ENCODE measurements at places on chromosomes 7 and 10. TPM values are rescaled to one million over a fixed set of nuclear protein-coding genes. Genes with fewer than 3 reads are reported as not detected.

GRCh38 chr7:19410691-19411090 is 265.5 kb upstream of the FERD3L start:
- H3K4me3 ChIP-seq = no peak overlapping the region
- no peaks in the 10 kb centered on the region for H3K36me3 ChIP-seq
- no peak overlapping the region for H3K27ac ChIP-seq
- no peak for DNase-seq
- H3K4me1 ChIP-seq = peaks cover 9% of the 10 kb centered on the region

- no peak overlapping the region for H3K4me3 ChIP-seq
- no peaks in the 10 kb centered on the region for H3K4me1 ChIP-seq
- H3K27ac ChIP-seq = no peak overlapping the region
- H3K27me3 ChIP-seq = peaks cover 3% of the 10 kb centered on the region
- no peaks in the 10 kb centered on the region for H3K36me3 ChIP-seq
Observed at GRCh38 chr10:955820-956217, 24.3 kb upstream of the LARP4B start.

GRCh38 chr7:43249823-43250145 is 137.3 kb downstream of the HECW1 start:
- no peaks in the 10 kb centered on the region for H3K36me3 ChIP-seq
- DNase-seq = no peak
- no peak overlapping the region for H3K27ac ChIP-seq
- no peaks in the 10 kb centered on the region for H3K27me3 ChIP-seq
- no peak overlapping the region for H3K4me3 ChIP-seq
- H3K4me1 ChIP-seq = peaks cover 9% of the 10 kb centered on the region

GRCh38 chr7:101386558-101387231 is 24.0 kb downstream of the COL26A1 start:
- H3K27ac ChIP-seq = peak overlapping the region; percentile 97
- peaks cover 47% of the 10 kb centered on the region for H3K4me1 ChIP-seq
- H3K4me3 ChIP-seq = peak overlapping the region; percentile 62
- peaks cover under 1% of the 10 kb centered on the region for H3K36me3 ChIP-seq

DNA sequence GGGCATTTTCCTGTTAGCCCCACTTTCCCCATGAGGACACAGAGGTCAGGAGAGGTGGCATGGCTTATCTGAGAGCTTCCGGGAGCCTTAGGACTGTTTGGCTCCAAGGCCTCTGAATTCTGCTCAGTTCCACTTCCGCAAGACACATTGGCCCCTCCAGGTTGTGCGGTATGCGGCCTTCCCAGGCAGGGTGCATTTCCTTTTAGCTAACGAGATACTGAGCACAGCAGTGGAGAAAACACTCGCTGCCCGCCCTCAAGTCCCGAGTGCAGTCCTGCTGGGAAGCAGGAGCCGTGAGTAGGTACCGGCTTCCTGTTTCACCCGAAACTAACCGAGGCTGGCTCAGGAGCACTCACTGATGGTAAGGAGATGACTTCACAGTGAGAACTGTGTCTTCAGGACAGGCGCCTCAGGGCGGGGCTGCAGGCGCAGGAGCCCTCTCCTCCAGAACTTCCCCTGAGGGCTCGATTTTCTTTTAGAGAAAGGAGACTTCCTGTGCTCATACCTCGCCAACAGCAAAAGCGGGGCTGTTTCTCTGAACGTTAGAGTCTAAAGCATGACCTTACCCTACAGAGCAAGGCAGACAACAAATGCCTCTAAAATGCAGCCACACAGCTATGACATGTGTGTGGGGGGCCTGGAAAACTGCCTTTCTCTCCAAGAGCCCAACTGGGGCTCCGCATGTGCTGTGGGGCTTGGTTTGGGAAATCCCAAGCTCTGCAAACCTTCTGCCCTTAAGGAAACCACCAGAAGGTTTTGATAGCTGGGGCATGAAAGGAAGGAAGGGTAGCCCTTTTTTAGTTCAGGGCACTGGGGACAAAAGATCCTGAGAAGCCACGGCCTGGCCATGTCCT is 25.9 kb downstream of the RGS10 start:
- peaks cover 2% of the 10 kb centered on the region for H3K27me3 ChIP-seq
- DNase-seq = no peak
- H3K27ac ChIP-seq = no peak overlapping the region
- peaks cover 41% of the 10 kb centered on the region for H3K4me1 ChIP-seq
- no peaks in the 10 kb centered on the region for H3K36me3 ChIP-seq

Gene SPDYE5
- total RNA-seq = not detected

DNA sequence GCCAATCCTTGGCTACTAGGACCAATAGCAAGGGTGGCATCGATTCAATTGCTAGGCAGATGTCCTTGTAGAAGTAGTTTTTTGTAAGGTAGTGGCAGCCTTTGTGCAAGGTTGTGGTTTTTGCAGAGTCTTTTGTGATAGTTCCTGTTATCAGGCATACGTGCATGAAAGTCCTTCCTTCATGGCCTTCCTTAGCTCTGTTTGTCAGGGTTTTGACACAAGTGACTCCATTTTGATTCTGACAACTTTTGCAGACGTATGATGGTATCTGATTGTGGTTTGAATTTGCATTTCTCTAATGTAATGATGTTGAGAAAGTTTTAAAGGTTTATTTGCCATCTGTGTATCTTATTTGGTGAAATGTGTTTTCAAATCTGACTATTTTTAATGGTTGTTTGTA is 71.8 kb upstream of the SYPL1 start:
- H3K27me3 ChIP-seq = no peaks in the 10 kb centered on the region
- H3K27ac ChIP-seq = no peak overlapping the region
- no peak for DNase-seq
- no peaks in the 10 kb centered on the region for H3K4me1 ChIP-seq
- H3K36me3 ChIP-seq = no peaks in the 10 kb centered on the region

DNA sequence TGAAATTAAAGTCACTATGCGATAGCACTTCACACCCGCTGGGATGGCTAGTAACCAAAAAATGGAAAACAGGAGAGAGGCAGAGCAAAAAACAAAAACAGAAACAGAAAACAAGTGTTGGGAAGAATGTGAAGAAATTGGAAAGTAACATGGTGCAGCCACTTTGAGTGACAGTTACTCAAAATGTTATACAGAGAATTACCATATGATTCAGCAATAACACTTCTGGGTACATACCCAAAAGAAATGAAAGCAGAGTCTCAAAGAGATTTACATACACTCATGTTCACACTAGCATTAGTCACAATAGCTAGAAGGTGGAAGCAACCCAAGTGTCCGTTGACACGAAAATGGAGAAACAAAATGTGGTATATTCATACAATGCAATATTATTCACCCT is 88.6 kb upstream of the KCNIP2 start:
- H3K27me3 ChIP-seq = no peaks in the 10 kb centered on the region
- H3K27ac ChIP-seq = no peak overlapping the region
- DNase-seq = no peak
- no peaks in the 10 kb centered on the region for H3K36me3 ChIP-seq
- no peak overlapping the region for H3K4me3 ChIP-seq
- peaks cover 26% of the 10 kb centered on the region for H3K4me1 ChIP-seq

DNA sequence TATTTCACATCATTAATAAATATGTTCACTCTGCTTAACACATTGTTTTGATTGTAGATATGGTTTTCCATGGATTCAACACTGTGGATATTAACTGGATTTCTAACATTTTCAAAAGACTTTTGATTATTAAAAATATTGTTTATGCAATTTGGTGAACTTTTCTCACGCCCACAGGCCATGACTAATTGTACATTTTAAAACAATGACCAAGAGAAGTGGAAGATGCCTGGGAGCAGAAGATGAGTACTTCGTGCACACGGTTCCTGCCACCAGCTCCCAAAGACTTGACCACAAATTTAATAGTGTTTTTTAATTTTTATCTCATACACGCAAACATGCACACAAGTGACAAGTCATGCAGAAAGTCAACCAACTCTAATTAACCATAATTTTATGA is 451.0 kb upstream of the ADARB2 start:
- no peak for DNase-seq
- H3K27me3 ChIP-seq = no peaks in the 10 kb centered on the region
- H3K4me3 ChIP-seq = no peak overlapping the region

GRCh38 chr7:76165106-76165972 is 36.4 kb upstream of the SRRM3 start:
- H3K27me3 ChIP-seq = no peaks in the 10 kb centered on the region
- peak overlapping the region; percentile 31 for H3K4me3 ChIP-seq
- H3K27ac ChIP-seq = peak overlapping the region; percentile 99
- H3K4me1 ChIP-seq = peaks cover 19% of the 10 kb centered on the region

DNA sequence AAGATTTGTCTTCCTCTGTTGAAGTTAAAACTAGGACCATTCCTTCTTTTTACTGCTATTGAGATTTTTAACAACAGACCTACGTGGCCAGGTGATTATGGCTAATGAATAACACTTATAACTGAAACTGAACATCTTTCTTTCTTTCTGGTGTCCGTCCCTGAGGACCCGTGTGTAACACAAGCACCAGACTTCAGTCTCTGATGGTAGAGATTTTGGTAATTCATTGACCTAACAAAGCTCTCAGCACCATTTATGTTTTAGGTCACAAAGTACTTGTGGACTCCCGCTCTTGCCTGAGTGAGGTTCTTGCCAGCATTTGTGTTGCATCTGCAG is 40.4 kb upstream of the TMEM229A start:
- peaks cover 5% of the 10 kb centered on the region for H3K4me1 ChIP-seq
- no peaks in the 10 kb centered on the region for H3K36me3 ChIP-seq
- no peak overlapping the region for H3K27ac ChIP-seq
- no peak overlapping the region for H3K4me3 ChIP-seq
- H3K27me3 ChIP-seq = no peaks in the 10 kb centered on the region
- DNase-seq = no peak

DNA sequence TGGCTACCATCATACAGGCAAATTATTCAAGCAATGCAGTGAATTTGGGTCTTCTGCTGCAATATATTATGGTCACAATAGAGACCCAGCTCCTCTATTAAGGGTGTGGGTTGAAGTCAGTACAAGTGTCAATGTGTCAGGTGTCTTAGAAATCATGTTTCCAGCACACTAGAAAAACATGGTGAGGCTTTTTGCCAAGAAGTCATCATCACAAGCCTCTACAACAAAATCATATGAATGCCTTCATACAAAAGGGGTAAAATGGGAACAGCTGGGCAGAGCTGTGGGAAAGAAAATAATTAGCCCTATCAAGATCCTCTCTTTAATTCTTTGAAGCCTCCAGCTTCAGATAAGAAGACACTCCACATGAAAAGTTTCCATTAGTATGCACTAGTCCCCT is 37.2 kb downstream of the FAM13C start:
- no peak overlapping the region for H3K27ac ChIP-seq
- no peaks in the 10 kb centered on the region for H3K27me3 ChIP-seq
- H3K4me1 ChIP-seq = no peaks in the 10 kb centered on the region
- H3K4me3 ChIP-seq = no peak overlapping the region
- DNase-seq = no peak

Gene NCOA4
- total RNA-seq = 78.6 TPM

GRCh38 chr10:47048526-47048905 is 137.3 kb downstream of the PTPN20 start:
- H3K4me3 ChIP-seq = no peak overlapping the region
- H3K27ac ChIP-seq = peak overlapping the region; percentile 71
- no peaks in the 10 kb centered on the region for H3K27me3 ChIP-seq
- H3K36me3 ChIP-seq = no peaks in the 10 kb centered on the region
- peaks cover 10% of the 10 kb centered on the region for H3K4me1 ChIP-seq

Gene DNAH11
- total RNA-seq = 0.63 TPM

Gene VTI1A
- 34.2 TPM for total RNA-seq

Gene TPST1
- 18.6 TPM for total RNA-seq

- no peak for DNase-seq
- no peaks in the 10 kb centered on the region for H3K36me3 ChIP-seq
- no peaks in the 10 kb centered on the region for H3K27me3 ChIP-seq
Observed at GRCh38 chr10:59585046-59585700, 124.5 kb downstream of the SLC16A9 start.

DNA sequence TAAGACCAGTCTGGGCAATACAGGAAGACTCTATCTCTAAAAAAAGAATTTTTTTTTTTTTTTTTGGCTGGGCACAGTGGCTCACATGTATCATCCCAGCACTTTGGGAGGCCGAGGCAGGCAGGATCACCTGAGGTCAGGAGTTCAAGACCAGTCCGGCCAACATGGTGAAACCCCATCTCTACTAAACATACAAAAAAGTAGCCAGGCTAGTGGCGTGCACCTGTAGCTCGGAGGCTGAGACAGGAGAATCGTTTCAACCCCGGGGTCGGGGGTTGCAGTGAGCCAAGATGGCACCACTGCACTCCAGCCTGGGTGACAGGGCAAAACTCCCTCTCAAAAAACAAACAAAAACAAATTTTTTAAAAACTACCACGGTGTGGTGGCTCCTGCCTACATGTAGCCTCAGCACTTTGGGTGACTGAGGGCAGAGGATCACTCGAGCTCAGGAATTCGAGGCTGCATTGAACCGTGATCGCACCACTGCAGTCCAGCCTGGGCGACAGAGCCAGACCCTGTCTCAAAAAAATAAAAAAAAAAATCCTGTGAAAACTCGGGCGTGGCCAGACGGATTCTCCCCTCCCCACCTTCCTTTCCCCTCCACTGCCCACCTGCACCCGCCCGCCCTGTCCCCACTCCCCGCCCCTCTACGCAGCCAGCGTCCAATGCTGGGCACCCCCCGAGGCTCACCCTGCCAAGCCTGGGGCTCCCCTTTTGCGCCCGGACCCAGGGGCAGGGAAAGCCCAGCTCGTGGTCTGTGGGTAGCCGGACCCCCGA is 745 bp upstream of the ORAI2 start:
- no peak for DNase-seq
- H3K36me3 ChIP-seq = no peaks in the 10 kb centered on the region
- no peak overlapping the region for H3K27ac ChIP-seq
- H3K27me3 ChIP-seq = peaks cover 3% of the 10 kb centered on the region
- H3K4me1 ChIP-seq = peaks cover 23% of the 10 kb centered on the region

- DNase-seq = no peak
- no peaks in the 10 kb centered on the region for H3K27me3 ChIP-seq
Observed at GRCh38 chr10:11285171-11285570, 267.5 kb downstream of the CELF2 start.

Gene ST8SIA6
- not detected for total RNA-seq

Gene MYO1G
- 0.49 TPM for total RNA-seq

DNA sequence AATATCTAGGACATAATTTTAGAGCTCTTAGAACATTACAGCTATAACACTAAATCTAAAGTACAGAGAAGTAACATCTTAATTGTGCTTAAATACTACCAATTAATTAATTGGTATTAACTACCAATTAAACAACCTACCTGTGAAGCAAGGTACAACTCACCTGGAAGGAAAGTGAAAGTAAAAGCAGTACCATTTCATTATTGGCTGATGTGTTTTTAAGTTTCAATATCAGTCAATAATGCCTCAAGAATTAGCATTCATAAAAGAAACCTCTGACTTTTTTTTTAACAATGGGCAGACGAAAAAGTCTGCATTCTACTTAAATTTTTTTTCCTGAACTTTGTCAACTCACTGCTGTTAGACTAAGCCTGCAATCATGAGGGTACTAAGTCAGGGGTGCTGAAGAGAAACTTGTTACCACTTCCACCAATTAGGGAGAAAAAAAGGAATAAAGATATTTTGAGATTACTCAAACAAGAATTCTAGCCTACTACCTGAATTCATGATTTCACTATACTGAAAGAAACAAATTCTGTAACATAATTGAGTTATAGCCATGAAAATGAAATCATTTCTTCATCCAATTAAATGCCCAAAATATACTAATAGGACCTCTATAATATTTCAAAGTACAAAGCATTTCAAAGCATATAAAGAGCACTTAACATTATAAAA is 19.9 kb downstream of the UPF2 start:
- H3K27me3 ChIP-seq = no peaks in the 10 kb centered on the region
- H3K4me1 ChIP-seq = no peaks in the 10 kb centered on the region
- H3K36me3 ChIP-seq = peaks cover 4% of the 10 kb centered on the region
- H3K4me3 ChIP-seq = no peak overlapping the region
- no peak overlapping the region for H3K27ac ChIP-seq
- no peak for DNase-seq

- H3K27me3 ChIP-seq = no peaks in the 10 kb centered on the region
- H3K4me1 ChIP-seq = peaks cover 11% of the 10 kb centered on the region
- H3K27ac ChIP-seq = no peak overlapping the region
- no peak for DNase-seq
Observed at GRCh38 chr10:5547931-5548660, 23.3 kb downstream of the CALML3 start.
